ENCODE measurements at places on chromosomes 13 and 19.

DNA sequence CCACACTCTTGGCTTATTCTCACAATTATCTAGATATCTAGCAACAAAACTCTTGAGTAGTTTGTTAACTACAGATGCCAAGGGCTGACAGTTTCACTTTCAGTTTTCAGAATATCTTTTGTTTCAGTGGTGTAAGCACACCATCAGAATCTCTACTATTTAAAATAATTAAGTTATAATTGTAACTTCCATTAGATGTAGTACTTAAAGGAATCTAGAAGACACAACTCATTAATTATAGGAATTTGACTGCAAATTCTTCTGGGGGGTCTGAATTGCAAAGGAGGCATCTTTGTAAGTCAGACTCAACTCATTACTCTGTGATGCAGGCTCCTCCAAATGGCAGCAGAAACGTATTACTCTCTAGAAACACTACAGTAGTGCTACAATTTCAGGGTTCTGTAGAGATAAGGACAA lies 44.9 kb upstream of the USPL1 start:
- peak; percentile 55 for DNase-seq

GRCh38 chr13:68025604-68026003 lies 795.5 kb upstream of the PCDH9 start:
- DNase-seq: no peak

DNA sequence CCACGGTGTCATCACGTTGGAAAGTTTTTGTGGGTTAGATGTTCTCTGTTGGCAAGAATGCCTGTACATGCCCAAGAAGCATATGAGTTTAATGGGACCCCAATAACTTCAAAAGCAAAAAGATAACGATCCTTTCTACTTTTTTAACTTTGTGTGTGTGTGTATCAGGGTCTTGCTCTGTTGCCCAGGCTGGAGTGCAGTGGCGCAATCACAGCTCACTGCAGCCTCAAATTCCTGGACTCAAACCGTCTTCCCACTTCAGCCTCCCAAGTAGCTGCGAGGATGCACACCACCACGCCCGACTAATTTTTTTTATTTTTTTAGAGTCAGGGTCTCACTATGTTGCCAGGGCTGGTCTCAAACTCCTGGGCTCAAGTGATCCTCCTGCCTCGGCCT lies 34.3 kb upstream of the TPM4 start:
- no peak for DNase-seq

DNA sequence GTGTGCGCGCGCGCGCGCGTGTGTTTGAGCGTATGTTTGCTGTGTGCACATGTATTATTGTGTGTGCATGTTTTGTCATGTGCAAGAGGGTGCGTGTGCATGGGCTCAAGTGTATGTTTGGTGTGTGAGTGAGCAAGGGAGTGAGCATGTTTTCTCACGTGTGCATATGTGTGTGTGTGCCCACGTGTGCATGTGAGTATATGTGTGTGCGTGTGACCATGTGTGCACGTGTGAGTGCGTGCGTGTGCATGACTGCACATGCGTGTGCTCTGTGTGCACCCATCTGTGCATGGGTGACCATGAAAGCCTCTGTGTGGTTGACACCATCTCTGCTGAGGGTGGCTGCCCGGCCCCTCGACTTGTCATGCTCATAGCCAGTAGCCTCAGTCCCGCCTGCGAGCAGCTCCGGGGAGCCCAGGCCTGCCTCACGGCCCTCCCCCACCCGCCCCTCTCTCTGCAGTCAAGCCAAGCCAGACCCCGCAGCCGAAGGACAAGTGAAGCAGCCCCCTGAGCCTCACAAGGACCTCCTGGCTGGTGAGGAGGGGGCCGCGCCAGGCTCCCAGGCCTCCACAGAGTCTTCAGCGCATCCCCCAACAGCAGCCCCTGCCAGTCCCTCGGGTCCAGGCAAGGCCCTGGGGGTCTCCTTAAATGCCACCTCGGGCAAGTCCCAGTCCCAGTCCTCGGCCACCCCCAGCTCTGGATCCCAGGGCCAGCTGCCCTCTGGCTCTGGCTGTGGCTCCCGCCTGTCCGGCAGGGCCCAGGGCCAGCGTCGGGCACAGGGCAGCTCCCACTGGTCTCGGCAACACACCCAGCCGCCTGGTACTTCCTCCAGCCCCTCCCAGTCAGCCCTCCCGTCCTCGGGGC lies 6.0 kb downstream of the REEP6 start:
- DNase-seq: no peak

DNA sequence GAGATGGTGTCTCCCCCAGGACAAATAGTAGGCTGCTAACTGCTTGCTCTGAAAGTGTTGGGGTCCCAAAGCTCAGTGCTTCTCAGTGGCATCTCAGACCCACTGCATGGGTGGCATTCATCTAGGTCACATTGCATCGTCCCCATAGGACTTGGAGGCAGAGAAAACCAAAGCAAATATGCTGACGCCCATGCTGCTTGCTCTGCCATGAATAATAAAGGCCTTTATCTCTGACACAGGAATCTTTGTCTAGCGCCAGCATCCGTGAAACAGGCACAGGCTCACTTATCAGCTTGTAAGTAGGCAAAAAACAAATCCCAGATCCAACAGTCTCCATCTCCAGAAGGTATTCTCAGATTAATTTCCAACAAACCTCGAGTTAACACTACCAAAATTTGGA lies 18.9 kb upstream of the IPO5 start:
- DNase-seq: no peak

- no peak for DNase-seq
Observed at GRCh38 chr13:33968520-33969507, 150.9 kb downstream of the RFC3 start.

DNA sequence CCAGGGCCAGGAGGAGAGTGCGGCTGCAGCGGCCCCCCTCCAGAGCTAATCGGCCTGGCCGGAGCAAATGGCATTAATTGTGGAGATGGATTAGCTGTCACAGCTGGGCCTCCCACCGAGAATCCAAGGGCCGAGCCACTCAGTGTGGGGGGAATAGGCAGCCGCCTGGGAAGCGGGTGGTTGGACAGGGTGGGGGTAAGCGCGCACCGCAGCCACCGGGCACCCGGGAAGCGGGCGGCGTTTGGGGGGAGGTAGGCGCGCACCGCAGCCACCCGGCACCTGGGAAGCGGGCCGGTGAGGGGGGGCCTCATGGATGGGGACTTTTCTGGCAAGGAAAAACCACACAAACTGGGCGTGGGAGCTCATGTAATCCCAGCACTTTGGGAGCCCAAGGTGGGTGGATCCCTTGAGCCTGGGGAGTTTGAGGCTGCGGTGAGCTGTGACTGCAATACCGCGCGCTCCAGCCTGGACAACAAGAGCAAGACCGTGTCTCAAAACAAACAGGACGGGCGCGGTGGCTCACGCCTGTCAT lies 9.7 kb downstream of the R3HDM4 start:
- no peak for DNase-seq

- DNase-seq: no peak
Observed at GRCh38 chr13:97221046-97221445, 1.1 kb upstream of the MBNL2 start.

GRCh38 chr19:30367421-30367820 lies 4.8 kb upstream of the ZNF536 start:
- DNase-seq: no peak

- no peak for DNase-seq
Observed at GRCh38 chr19:42301646-42302203, at the start of gene PRR19. Gene PRR19, plus strand, starts transcription at chr19:42302132. Its CDS starts 7,453 bp downstream, at chr19:42309585.

DNA sequence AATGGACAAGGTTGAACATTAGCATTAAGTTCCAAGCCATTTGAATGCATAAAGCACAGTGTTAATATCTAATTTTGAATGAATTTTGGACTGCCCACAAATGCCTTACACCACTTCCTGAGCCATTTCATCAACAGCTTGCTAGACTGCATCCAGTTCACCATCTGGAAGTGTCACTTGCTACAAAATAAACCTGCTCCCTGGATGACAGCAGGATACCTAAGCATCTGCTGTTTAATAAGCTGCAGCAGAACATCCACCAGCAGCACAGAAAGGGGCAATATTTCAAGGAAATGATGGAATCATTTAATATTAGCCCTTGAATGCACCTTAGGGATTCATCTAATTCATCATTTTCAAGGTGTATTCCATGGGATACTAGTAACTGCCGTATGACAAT lies 76.6 kb upstream of the PCDH9 start:
- no peak for DNase-seq

DNA sequence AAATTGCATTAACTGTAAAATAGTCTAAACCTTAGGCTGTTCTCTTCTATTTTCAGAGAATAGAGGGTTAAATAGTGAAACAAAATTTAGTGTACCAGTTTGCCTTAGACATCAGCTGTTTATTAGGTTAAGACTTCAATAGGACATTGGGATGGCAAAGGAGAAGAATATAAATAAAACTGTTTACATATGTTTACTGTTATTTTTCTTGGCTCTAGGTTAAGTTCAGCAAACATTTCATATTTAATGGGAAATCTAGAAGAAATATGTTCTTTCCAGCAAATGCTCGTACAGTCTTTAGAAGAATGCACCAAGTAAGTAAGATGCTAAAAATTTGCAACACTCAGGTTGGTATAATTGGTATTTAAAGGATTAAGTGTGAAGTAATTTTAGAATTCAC lies 76.5 kb upstream of the TEX29 start:
- DNase-seq: no peak

Measured in activated CD4-positive, alpha-beta T cell treated with anti-CD3 and anti-CD28 coated beads, Interleukin-10, Interleukin-2, amounts not matched to agents 100 ng/mL and 50 ng/mL, durations not matched to agents 16 hours and 8 hours (primary cell).